ENCODE measurements at places on chromosomes 13 and 19. TPM values are rescaled to one million over a fixed set of nuclear protein-coding genes. Genes with fewer than 3 reads are reported as not detected.

The SLC46A3 gene
- total RNA-seq, result 8.3 TPM

The CCDC122 gene
- 1.3 TPM for total RNA-seq

The C19orf85 gene
- not detected for total RNA-seq

The KPNA3 gene
- 35.3 TPM for total RNA-seq

The OR4F17 gene
- total RNA-seq, result not detected

- H3K4me3 ChIP-seq, result no peak overlapping the region
- H3K4me1 ChIP-seq, result no peaks in the 10 kb centered on the region
- H3K27me3 ChIP-seq, result no peaks in the 10 kb centered on the region
- no peak for DNase-seq
These were observed 28.8 kb downstream of the ZNF91 start for GRCh38 chr19:23366437-23366836.

DNA sequence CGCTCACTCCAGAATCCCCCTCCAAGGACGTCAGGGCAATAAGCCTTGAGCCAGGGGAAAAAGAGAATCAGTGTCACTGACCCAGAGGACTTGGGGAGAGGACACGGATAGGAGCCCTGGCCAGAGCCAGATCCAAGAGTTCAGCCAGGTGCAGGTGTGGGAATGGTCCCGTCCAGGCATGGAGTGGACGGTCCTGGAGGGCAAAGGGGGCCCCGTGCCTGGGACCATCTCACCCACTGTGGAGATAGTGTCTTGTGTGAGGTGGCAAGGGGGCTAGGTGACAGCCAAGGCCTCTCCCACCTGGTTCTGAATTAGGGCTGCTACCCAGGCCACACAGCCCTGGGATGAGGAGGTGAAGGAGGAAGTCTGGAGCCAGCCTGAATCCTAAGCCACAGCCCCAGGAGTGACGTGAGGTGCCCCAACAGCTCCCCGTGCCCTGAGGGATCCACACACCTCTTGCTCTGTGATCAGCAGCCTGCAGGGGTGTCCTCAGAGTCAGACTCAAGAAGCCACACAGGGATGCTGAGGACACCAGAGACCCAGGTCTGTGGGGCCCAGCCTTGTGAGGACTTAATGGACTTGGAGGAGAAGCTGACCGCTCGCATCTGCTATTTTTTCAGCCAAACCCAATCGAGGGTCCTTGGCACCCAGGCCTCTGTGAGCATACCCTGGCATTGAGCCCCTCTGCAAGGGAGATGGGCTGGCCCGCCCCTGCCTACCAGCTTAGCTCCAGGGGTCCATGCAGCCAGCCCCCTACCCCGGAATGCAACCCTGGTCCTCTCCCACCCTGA lies 16.4 kb upstream of the ZNF14 start:
- H3K27ac ChIP-seq, result no peak overlapping the region
- no peaks in the 10 kb centered on the region for H3K4me1 ChIP-seq
- H3K4me3 ChIP-seq, result no peak overlapping the region
- H3K36me3 ChIP-seq, result no peaks in the 10 kb centered on the region
- no peaks in the 10 kb centered on the region for H3K27me3 ChIP-seq

The SULT2B1 gene
- total RNA-seq, result not detected

GRCh38 chr19:55305491-55305890 lies 19.6 kb downstream of the TMEM150B start:
- H3K27ac ChIP-seq, result no peak overlapping the region
- no peak overlapping the region for H3K4me3 ChIP-seq
- no peaks in the 10 kb centered on the region for H3K27me3 ChIP-seq
- peaks cover 19% of the 10 kb centered on the region for H3K4me1 ChIP-seq
- peak; percentile 63 for DNase-seq
- H3K36me3 ChIP-seq, result peaks cover 4% of the 10 kb centered on the region

The CFAP97D2 gene
- total RNA-seq, result not detected

DNA sequence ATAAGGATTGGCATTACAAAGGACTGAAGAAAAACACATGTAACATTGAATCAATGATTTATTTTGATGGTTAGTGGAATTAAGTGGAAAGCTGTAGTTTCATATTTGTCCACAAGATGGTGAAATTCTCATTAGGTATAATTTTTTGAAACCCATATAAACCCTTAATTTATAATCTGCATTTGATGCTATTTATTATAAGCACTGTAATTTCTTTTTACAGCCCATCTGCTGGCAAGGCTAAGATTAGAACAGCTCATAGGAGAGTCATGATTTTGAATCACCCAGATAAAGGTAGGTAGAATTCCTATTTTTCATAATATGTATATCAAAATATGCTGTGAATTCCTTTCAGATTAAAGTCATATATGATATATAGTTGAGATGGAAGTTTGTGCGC lies 62.2 kb downstream of the DNAJC15 start:
- H3K27me3 ChIP-seq, result no peaks in the 10 kb centered on the region
- no peak overlapping the region for H3K4me3 ChIP-seq
- peaks cover 16% of the 10 kb centered on the region for H3K4me1 ChIP-seq
- no peak for DNase-seq
- H3K27ac ChIP-seq, result no peak overlapping the region

GRCh38 chr19:12244370-12244769 lies 50.3 kb downstream of the ZNF44 start:
- H3K36me3 ChIP-seq, result peaks cover 14% of the 10 kb centered on the region
- no peak overlapping the region for H3K27ac ChIP-seq
- no peak overlapping the region for H3K4me3 ChIP-seq
- DNase-seq, result no peak

The KIR3DL1 gene
- total RNA-seq, result 1.0 TPM
